ENCODE measurements at places on chromosomes 3 and 15.
A peak's percentile ranks its signal among the peaks of the same experiment; 100 is the strongest.

GRCh38 chr3:27591312-27592210 is 107.4 kb upstream of the SLC4A7 start:
- peak; percentile 23 for DNase-seq

- DNase-seq = no peak
These were observed 276.3 kb downstream of the RBMS3 start for GRCh38 chr3:29557186-29557585.

DNA sequence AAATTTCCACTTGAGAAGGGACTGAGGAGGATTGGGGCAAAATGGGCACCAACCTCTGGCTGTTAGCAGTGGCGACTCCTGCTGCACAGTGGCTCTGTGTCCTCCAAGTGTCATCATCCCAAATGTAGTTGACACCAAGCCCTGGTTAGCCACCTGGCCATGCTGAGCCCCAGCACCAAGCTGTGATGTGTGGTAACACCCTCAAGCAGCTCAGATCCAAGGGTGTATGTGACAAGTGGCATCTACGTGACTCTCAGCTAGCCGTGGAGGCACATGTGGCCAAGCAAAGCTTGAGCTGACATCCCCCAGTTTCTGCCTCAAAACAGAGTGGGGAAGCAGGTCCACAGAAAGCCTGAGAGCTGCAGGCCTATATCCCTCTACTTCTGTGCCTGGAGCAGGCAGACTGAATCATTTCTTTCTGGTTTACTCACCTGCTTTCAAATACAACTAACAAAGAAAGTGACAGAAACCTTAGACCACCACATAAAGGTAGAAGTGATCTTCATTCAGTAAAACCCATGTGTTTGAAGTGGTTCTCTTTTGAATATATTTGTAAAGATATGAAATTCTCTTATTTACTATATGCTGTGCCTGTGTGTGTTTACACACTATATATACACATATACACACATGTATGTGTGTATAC is 40.0 kb downstream of the FOXP1 start:
- DNase-seq = no peak

- no peak for DNase-seq
These were observed 76.1 kb upstream of the ATP11B start for GRCh38 chr3:182717216-182717615.

GRCh38 chr15:80730926-80731325 is 35.8 kb downstream of the ABHD17C start:
- DNase-seq = no peak

- DNase-seq = no peak
These were observed 119.2 kb upstream of the ASB14 start for GRCh38 chr3:57411715-57412114.

DNA sequence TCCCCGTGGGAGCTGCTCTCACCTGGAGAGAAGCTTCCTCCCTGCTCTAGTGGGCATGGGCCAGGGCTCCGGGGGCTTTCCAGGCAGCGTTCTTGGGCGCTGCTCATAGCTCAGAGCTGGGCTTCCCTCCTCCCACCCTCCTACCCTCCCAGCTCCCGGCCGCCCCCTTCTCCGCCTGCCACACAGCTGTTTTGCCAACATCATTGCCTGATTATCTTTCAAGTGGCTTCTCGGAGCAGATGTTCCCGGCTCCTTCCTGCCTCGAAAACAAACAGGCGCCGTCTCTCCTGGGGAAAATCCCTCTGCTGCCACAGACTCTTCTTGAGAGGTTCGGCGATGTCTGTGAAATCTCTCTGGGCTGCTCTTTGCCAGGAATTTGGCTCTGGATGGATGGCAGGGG is 195.6 kb downstream of the RPLP1 start:
- DNase-seq = no peak
